Colonic mucosa (tissue), 4 donors: ENCODE measurements at places on chromosomes 5 and 9. TPM values are rescaled to one million over a fixed set of nuclear protein-coding genes. Genes with fewer than 3 reads are reported as not detected.

DNA sequence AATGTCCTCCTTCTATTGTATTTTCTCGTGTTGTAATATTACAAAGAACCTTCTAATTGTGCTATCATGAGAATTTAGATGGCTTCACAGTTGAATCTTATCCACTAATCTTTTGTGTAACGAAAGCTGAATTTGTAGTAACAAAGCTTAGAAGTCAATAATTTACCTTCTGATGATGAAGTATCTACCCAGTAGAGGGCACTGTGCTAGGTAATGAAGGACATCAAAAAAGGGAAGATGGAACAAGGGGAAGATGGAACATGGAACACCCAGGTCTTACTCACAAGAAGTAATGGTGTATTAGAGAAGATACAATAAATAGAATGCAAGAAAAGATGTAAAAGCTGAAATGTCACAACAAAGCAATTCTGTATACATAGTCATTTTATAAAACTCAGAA, 131.0 kb upstream of the CCNG1 start:
- no peak for DNase-seq

SLC6A3 gene
- not detected for total RNA-seq

IFNA2 gene
- total RNA-seq = not detected

GRCh38 chr5:115349001-115349817, 52.8 kb upstream of the CCDC112 start:
- peak; percentile 58 for DNase-seq

GRCh38 chr5:1642221-1642620, 118.5 kb upstream of the LPCAT1 start:
- DNase-seq = no peak

IRX1 gene
- total RNA-seq = not detected

DNA sequence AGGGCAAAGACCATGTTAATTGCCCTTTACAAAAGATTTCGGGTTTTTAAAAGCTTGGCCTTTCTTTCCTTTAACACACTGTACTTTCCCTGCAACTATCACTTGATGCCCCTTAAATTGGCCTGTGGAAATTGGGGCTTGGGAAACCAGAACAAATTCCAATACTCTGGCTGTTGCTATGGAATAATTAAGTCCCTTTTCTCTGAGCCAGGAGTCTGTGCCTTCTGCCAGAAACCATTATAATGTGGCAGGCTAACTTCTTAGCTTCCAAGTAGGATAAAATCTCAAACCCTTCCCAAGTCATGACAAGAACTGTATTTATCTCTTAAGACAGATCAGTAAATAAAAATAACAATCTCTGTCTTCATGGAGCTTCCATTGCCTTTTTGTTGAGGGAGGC, 1.1 kb upstream of the SPINK1 start:
- DNase-seq = no peak

DNA sequence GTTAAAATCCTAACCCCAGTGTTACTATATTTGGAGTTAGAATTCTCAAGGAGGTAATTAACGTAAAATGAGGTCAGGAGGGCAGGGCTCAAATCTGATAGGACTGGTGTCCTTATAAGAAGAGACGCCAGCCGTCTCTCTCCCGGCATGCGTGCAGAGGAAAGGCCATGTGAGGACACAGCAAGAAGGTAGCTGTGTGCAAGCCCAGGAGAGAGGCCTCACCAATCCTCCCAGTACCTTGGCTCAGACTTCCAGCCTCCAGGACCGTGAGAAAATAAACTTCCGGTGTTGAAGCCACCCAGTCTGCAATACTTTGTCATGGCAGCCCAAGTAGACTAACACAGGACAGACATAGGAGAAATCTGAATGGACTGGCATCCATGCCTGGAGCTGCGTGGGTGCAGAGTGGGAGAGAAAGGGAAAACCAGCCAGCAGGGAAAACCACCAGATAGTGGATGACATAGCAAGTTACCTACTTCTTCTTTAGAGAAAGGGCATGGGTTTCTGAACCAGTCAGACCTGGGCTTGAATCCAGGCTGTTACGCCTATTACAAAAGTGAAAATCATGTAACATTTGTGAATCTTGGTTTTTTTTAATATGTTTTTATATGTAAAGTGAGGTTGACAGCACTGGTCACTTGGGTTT, 89.2 kb downstream of the FSTL4 start:
- no peak for DNase-seq

DNA sequence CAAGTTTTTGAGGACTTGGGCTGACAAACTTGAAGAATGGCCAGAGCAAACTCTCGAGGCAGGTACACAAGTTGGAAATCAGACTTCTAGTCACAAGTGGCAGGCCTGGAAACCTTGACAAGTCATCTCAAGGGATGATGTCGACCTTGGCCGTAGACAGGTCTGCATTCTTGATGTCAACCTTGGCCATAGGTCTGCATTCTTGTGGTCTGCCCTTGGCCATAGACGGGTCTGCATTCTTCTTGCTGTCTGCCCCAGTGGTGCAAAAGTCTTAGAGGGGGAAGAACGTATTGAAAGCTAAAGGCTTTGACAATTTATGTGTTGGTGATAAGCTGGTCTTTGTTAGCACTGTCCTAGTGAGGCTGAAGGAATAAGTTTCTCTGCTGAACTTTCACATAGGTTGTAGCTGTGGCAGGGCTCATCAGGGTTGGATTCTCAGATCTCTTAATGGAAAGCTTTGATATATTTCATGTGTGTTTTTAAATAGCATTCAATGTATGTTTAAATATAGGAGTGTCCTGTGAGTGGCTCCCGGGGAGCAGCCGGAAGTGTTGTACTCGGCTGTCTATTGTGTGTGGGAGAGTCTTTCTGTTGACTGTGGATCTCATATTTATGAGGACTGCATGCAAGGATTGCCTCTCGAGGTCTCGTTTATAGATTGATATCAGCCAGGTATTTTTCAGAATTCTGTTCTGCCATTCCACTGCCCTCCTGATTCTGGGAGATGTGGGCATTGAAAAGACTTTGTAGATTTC, 27.0 kb downstream of the SUB1 start:
- DNase-seq = peak; percentile 24

ACSL6 gene
- 0.93 TPM for total RNA-seq

DNA sequence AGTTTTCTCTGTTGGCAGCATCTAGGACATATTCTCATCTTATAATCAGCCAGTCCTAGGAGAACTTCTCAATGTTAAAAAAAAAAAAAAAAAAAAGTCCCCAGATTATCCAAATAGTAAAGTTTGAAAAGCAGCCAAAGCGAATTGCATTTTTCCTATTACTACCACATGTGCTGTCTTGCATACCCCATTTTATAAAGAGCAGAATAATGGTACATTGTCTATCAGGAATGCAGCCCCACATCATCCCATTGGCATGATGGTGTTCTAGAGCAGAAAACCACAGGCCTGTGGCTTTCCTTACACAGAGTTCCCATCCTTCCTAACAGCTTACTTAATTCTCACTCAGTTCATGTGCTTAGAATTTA, 381.6 kb downstream of the TMEM38B start:
- no peak for DNase-seq

- peak; percentile 52 for DNase-seq
Observed at GRCh38 chr5:62306896-62307689, 1.1 kb downstream of the KIF2A start.

GRCh38 chr5:80369521-80369920, 38.3 kb upstream of the ZFYVE16 start:
- no peak for DNase-seq

HTR1A gene
- total RNA-seq = not detected

SPINK6 gene
- 0.45 TPM for total RNA-seq

GRCh38 chr9:128045831-128046230, 21.3 kb downstream of the NAIF1 start:
- no peak for DNase-seq

DNA sequence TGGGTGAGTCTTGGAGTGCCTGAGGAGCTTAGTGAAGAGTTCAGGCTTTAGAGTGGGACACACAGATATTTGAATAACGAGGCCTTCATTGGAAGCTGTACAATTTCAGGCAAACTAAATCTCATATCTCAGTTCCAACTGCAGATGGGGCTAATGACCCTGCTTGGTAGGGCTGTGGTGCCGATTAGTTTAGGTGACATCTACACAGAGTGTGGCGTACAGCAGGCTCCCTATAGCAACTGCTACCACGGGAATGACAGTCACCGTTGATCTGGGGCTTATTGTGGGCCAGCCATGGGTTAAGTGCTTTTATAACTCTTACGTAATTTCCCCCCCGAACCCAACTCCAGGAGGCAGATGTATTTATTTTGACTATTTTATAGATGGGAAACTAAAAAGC, 70.8 kb downstream of the FAT2 start:
- DNase-seq = no peak

ZNF169 gene
- 5.9 TPM for total RNA-seq

RABL6 gene
- total RNA-seq = 126 TPM

TAF11L10 gene
- total RNA-seq = not detected

DNA sequence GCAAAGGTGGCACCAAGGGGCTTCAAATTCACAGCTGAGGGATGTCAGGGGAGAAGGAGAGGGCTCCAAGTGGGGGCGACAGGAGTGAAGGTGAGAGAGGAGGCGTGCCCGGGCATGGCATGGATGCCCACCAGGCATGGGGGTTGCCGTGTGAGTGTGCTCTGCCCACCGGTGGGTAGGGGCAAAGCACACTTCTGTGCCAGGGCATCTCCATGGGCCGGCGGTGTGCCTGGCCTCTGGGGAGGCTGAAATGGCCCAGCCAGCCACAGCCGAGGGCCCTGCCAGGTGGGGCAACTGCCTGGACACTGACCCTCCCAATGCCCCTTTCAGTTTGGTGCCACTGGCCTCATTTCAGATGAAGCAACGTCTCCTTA, 14.0 kb upstream of the RNU6ATAC start:
- DNase-seq = no peak

DNA sequence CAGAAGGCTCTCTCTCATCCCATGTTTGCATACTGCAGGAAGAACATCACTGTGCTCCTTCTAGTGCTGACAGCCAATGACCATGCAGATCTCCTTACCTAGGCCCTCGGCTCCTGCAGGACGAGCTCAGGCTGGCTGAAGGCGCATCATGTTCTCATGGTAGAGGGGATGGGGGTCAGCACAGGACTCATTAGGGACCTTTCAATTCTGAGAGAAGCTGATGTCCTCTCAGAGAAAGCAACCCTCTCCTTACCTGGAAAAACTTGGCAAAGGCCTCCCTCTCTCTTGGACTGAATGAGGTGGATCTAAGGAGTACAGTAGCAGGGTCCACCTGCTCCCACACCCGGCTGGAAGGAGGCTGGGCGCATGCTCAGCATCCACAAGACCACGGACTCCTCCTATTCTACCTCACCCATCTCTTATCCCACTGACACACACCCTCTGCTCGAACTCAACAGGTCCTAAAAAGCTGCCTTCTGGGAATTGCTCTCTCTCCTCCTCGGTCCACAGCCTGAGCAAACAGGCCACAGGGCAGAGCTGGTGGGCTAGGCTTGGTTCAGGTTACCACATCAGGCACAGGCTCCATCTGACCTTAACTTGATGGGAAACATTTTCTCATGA, 2.9 kb downstream of the IPPK start:
- DNase-seq = no peak

DNA sequence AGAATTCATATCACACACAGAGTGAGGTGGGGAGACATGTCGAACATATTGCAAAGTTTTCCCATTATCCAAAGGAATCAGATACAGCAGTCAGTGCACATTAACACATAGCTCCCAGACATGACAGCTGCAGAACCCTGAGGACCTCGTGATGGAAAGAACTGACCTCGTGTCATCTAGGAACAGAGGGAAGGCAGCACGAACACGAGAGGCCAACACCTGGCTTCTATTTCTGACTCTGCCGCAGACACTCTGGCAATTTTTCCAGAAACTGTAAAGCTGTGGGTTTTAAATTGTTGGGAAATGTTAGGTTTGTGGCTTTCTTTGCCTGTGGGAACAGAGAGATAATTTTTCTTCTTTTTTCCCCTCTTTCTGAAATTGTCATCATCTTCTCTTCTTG, 315.0 kb upstream of the PIK3R1 start:
- no peak for DNase-seq

DNA sequence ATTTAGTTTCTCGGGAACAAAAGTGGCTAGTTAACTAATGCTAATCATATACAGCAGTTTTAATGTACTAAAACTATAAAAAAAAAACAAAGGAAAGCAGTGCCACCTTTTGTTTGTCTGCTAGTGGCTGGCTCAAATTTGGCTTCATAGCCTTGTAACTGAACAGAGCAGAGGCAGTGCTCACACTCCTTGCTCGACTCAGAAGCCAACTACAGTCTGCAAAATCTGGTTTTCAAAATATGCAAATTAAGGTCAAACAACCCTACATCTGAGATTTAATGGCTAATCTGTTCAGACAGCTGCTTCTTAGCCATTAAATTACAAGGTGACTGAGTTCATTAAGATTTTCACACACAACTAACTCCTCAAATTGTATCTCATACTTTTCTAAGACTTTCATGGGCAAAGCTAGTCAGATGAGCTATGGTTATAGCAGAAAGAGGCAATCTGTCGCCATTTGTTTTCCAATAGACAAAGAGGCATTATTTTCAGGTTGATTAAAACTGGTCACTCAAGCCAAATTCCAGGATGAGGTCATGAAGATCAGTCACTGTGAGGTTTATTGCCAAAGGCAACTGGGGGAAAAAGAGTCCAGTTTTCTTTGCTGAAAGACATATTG, 56.8 kb upstream of the EPB41L4A start:
- DNase-seq = no peak

DNA sequence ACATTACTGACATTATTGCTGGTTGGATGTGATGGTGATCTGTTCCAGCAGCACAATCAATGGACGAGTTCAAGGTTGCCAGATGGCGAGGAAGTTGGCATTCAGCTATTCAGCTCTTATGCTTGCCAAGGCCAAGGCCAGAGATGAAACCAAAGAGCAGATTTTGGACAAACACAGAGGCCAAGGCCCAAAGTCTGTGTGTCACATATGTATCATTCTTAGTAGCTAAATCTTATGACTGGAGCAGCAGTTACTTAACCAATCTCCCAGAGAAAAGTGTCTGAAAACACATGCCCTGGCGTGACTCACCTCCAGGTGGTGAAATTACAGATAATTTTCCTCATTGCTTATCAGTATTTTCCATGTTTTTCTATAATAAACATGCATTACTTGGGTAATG, 189.0 kb upstream of the EGFLAM start:
- DNase-seq = no peak

PCDHGC4 gene
- 0.35 TPM for total RNA-seq

DNA sequence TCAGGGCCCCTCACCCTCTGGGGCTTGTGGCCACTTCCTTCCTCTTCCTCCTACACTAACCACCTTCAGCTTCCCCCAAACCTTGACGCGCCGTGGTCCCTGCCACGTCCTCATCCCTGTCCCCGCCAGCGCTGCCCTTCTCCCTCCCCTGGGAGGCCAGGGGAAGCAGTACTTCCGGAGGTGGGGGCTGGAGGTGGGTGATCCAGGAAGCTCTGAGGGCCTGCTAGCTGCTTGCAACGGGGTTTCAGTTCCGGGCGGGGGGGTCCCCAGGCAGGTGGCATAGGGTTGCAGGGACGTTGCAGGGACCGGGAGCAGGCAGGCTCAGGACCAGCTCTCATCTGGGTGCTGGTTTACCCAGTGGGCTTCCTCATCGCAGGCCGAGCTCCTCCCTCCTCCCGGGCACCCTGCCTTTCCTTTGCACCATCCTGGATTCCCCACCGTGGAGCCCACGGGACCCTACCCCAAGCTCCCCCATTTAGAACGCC, 70.0 kb downstream of the RXRA start:
- DNase-seq = no peak

DNA sequence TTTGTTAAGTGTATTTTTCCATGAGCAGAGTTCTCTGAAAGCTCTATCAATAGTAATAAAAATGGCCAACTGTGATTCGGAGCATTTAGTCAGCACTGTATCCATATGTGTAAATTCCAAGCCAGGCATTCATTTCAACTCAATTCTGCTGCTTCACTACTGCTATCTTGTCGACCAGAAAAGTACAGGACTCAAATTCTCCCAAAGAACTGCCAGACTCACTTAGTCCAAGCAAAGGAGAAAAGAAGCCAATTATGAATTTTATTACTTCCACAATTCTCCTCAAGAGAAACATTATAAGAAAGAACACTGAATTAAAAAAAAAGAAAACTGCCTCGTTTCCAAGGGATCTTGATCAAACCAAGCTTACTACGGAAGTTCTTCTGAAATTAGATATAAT, 906.3 kb upstream of the DMAC1 start:
- no peak for DNase-seq
